ENCODE measurements at places on chromosomes 1 and 21.

GRCh38 chr1:66705110-66705509 is 47.1 kb upstream of the DYNLT5 start:
- no peak for DNase-seq

GRCh38 chr1:16187748-16188401 is 24.6 kb downstream of the ARHGEF19 start:
- peak; percentile 77 for DNase-seq

DNA sequence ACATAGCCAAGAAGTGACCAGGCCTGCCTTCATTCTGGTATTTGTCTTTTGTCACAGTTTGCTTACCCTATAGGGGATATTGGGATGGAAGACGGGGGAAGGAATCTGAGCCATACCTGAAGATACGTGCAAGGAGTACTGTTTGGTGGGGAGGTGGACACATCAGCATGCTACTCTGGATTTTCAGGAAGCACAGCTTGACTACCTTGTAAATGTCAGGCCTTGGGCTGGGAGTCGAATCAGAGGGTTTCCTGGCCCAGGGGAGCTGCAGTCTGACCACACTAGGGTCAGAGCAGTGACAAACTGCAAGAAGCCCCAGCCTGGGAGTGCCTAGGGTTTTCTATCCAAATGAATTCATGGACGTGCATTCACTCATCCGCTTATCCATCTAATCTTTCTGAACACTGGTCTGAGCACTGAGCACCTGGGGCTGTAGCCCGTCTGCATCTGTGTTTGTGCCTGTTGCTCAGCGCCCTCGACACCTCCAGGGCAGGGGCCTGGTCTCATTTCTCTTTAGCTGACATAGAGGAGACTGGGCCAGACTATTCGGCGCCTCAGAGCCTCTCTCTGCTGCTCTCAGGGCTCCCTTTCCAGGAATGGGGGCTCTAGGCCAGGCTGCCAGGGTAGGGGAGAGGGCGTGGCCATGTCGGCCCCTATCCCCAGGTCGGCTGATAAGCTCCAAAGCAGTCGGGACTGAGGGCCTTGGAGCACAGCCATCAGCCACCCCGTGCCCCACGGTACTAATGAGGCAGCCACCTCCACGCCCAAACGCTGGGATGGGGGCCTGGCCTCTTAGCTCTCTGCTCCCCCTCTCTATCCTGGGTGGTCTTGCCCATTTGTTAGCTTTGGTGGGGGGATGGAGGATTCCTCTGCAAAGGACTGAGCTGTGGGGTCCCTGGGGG is 47.0 kb upstream of the SLC2A1 start:
- no peak for DNase-seq

DNA sequence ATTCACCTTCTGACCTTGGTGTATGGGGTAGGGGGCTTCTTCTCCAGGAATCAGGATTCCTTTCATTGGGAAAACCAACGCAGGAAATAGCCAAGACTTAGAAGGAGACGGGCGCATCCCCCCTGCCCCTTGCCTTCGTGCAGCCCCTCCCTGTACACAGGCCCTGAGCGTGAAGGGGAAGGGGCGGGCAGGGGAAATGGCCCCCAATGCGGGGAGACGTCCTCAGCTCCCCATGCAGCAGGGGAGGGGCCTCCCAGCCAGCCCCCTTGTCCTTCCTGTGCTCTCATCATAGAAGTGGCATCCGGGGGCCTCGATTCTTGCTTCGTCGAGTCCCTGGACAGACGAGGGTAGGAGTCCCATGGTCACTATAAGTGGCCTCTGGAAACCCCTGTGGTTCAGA is 116.9 kb downstream of the AJAP1 start:
- no peak for DNase-seq

- DNase-seq: no peak
Measured at GRCh38 chr21:45818276-45818903, 163.2 kb upstream of the COL6A1 start.

DNA sequence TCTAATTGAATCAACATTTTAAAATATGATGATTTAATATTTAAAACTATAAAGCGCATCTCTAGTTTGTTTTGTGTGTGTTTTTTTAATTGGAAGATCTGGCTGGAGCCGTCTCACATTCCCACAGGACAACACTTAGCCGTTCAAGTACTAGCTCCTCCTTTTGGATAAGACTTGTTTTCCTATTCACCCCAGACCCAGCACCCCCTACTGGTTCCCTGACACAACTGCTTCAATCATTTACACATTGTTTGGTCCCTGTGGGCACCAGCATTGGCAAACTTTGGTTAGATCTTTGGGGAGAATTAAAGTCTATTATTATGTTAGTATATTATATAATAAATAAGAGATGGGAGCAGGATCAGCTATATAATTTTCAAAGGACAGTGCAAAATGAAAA is 34.5 kb downstream of the TYW3 start:
- DNase-seq: no peak

- DNase-seq: no peak
Measured at GRCh38 chr1:81007024-81007423, 793.7 kb upstream of the ADGRL2 start.

GRCh38 chr1:193589597-193590040 is 403.2 kb upstream of the B3GALT2 start:
- no peak for DNase-seq

DNA sequence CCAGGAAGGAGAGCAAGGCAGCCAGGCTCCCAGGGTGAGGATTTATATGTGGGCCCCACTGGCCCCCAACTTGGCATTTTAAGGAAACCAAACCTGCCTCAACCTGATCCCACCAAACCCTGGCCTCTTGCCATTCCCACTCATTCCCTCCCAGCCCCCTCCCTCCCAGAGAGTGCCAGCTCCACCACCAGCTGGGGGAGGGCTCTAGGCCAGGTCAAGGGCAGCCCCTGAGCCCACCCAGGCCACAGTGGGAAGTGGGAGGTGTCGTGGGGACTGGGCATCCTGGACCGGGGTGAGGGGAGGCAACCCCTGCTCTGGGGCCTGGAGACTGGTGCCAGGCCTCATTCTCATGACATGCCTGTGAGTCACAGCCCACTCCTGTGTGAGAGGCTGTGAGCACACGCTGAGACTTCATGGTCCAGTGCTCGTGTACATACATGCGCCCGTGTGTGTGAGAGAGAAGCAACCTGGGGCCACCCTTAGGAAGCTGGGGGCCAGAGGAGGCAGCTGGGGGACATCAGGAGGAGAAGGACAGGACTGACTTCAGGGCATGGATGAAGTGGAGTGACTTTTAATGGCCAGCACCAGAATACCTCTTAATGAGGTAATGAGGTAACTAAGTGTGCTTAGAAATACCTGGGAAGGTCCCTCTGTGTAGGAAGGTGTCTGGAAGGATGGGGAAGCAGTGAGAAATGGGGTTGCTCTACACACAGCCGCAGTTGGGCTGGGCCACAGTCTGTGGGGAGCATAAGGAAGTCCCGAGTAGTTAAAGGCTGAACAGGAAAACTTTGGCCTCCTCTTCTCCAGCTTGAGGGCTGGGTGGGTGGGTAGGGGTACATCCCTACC is at the start of gene S100A2:
Gene S100A2, minus strand, starts transcription at position 316 of the 846 bp plus-strand sequence. CDS start 1,967 bp downstream, outside the sequence.
- peak; percentile 47 for DNase-seq

DNA sequence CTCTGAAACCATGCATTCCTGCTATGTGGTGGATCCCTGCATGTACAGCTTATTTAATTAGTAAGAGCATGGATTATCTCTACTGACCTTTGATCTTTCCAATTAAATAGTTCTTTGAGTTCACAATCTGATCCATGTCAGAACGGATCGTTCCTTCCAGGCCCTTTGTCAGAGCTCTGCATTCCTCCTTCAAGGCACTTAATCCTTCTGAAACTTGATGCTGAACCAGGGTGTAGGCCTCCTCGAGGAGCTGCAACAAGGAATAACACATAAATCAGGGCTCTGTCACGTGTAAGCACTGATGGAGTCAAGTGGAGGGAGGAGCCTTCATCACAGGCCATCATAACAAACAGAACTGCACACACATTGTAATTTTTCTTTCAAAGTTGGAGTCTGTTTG is 68.4 kb upstream of the EDEM3 start:
- DNase-seq: no peak

DNA sequence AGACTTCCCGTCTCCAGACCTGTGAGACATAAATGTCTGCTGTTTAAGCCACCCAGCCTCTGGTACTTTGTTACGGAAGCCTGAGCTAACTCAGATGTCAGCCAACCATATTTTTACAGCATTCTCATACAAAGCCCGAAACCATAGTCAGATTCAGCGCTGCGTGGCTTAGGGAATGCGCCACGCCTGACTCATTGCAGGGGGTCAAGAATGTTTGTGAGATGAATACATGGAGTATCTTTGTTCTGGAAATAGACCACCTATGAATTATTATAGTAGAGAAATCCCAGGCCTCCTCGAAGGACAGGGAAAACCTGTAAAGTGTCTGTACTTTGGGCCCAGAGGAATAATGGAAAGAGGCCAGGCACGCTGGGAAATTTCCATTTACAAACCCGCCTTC is 434.8 kb downstream of the CAMTA1 start:
- DNase-seq: no peak

- peak; percentile 58 for DNase-seq
Measured at GRCh38 chr1:61741711-61742619, at the start of gene PATJ. PATJ (plus strand) TSS chr1:61742480; CDS start chr1:61762893, 20,413 bp downstream.

GRCh38 chr1:31811605-31812004 is 4.2 kb downstream of the SPOCD1 start:
- DNase-seq: no peak

- DNase-seq: no peak
Measured at GRCh38 chr1:227315629-227316346, 2.5 kb downstream of the CDC42BPA start.

DNA sequence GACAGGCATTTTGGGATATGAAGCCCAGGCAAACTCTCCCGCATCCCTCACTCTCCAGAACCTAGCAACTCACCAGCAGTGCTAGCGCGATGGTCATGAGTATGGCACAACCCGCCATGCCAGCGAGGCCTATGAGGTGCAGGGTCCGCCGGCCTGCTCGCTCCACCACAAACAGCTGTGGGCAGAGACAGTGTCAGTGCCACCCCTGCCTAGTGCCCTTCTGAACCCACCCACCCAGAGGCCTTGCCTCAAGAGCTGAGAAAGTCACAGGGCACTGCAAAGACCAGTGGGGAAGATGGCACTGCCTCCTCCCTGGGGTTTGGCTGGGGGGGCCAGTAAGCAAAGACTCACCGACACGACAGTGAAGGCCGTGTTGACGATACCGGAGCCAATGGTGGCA is 29.8 kb downstream of the SLC2A1 start:
- DNase-seq: no peak

DNA sequence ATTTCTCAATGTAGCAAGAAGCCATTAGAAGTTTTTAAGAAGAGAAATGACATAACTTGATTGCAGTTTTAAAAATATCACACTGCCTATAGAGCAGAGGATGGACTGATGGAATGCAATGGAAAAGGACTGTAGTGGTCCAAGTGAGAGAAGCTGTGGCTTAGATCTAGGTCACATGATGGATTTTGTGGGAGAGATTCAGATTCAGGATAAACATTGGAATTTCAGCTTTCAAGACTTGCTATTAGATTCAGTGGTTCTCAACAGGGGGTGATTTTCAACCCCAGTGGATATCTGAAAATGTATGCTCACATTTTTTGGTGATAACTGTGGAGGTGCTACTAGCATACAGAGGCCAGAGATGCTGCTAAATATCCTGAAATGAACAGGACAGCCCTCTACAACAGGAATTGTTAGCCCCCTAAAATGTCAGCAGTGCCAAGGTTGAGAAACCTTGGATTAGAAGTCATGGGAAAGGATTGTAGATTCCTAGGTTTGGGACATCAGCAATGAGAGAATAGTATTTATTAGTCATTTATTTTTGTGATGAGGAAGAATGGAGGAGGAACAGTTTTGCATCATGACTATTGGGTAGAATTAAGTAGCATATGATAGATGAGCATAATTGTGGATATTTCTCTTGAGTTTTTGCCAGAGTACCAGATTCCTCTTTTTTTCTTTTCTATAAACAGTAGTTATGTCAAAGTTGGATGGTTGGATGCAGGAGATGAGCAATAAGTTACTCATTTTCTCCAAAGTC is 30.1 kb upstream of the KCNK2 start:
- no peak for DNase-seq

DNA sequence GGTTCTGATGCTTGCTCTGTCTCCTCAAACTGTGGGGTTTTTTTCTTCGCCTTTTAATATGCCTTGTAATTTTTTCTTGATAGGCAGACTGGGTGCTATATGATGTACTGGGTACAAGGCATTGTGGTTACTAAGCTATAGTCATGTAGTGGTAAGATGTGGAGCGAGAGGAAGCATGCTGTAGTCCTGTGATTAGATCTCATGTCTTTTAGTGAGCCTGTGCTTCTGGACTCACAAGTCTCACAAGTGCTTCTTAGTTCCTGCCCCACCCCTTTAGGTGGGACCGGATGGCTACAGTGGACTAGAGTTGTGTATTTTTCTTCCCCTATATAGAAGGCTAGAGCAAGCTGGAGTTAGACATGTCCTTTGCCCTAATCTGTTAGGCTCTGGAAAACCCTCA is 178.7 kb downstream of the DNM3 start:
- no peak for DNase-seq

- DNase-seq: no peak
Measured at GRCh38 chr1:150627826-150628410, 1.5 kb downstream of the ENSA start.

GRCh38 chr1:40848530-40849189 is 13.5 kb downstream of the CITED4 start:
- DNase-seq: no peak

DNA sequence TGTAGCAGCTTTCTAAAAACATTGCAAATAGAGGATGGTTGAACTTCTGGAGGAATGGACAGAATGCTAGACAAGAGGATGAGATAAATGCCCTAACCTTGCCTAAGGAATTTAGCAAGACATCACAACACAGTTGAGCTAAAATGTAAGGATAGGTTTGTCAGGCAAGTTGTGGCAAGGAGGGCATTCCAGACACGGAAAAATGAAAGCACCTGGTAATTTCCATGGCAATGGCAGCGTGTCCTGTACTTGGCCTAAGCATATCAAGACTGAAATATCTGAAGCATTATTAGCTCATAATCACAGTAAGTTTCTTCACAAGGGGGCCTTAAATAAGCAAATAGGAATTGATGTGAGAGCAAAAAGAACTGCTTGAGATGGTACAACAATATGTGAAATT is 105.1 kb upstream of the USP25 start:
- DNase-seq: no peak

DNA sequence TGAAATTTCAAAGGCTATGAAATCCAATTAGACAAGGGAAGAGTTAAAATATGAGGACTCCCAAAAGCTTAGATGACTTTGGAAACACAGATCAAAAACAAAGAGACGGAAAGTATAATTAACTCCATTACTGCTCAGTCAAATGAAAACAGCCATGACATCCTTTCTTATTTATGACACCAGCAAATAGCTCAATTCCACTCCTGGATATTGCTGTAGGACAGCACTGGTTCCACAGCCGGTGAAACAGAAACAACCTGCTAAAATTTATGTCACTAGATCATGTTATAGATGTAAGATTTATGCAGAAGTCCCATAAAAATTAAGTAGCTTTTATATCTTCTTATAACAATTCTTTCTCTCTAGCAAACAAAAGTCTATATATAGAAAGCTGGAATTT is 65.6 kb upstream of the RRP15 start:
- no peak for DNase-seq

- DNase-seq: no peak
Measured at GRCh38 chr1:224482619-224483018, 48.0 kb upstream of the WDR26 start.

DNA sequence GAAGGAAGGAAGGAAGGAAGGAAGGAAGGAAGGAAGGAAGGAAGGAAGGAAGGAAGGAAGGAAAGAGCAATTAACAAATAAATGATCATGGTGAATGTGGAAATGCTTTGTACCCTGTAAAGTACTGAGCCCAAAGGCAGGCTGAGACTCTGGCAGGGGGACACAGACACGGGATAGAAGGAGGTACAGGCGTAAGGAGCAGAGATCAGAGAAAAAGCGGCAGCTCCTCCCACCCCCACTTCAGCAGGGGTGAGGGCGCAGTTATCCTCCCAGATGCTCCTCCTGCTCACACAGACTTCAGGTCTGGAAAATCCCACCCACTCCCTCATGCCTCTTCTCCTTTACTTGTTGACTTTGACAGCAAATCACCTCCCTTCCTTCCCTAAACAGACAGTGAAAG is 464.5 kb downstream of the MATN1 start:
- no peak for DNase-seq

Data from stimulated activated CD4-positive, alpha-beta T cell treated with anti-CD3 and anti-CD28 coated beads, Interleukin-4, amount 100 ng/mL, for 4 hours (primary cell).